Stimulated activated CD8-positive, alpha-beta memory T cell treated with anti-CD3 and anti-CD28 coated beads, Interleukin-2, amount 100 ng/mL, for 1 hour (primary cell): ENCODE measurements at places on chromosomes 6 and 20.

DNA sequence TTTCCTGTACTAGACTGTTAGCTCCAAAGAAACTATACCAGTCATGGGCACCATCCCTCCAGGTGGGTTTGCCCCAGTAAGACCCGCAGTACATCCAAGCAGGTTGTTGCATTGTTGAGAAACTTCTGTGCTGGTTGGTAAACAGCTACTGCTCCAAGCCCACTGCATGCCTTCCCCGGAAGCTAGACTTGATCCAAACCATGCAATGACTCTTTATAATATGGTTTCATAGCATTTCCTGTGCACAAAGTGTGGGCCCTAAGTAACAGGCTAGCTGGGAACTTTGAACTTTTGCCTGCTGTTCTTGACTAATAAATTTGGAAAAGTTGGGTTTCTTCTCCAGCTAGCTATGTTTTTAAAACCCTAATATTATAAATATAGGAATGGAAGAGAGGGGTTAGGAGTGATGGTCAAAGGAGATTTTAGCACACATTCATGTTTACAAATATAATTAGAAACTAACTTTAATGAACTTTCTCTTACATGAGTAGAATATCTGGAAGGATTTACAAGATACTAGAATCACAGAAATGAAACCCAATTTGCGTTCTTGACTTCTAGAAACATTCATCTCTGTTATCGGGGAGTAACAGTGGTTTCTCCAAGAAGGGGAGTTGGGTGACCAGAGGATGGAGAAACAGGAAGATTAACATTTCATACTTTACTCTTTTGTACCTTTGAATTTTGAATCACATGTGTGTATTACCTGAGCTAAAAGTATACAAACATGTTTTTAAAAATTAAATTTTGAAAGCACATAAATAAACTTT, 51.7 kb downstream of the GFOD1 start:
- DNase-seq, result no peak

DNA sequence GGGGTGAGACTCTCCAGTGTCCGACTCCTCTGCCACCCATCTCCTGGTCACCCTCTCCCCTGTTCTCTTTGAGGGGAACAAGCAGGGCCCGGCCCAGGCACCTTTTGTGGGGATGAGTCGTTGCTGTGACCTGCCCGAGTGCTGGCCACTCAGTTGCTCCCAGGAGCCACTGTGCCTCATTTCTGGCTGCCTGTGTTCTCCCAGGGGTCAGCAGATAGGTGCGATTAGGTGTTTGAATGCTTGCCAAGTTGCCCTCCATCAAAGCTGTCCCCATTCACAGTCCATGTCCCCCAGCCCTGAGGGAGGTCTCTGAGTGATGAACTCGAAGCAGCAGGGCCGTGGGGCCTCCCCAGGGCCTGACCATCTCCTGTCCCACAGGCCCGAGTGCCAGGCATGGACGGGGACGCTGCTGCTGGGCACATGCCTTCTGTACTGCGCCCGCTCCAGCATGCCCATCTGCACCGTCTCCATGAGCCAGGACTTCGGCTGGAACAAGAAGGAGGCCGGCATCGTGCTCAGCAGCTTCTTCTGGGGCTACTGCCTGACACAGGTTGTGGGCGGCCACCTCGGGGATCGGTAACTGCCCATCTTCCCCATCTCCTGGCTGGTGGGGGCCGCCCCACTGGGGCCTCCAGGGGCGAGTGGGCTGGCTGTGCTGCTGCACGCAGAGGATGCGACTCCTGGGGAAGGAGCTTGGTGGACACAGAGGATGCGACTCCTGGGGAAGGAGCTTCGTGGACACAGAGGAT, 4.1 kb downstream of the SLC17A9 start:
- no peak for DNase-seq

DNA sequence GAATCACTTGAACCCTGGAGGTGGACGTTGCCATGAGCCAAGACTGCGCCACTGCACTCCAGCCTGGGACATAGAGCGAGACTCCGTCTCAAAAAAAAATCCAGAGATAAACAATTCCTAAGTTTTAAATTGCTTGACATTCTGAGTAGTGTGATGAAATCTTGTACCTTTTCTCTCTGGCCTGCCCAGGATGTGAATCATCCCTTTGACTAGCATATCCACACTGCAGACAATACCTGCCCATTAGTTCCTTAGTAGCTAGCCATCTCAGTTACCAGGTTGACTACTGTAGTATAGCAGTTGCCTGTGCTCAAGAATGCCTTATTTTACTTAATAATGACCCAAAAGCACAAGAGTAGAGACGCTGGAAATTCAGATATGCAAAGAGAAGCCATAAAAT, 2.8 kb downstream of the ZFP57 start:
- DNase-seq, result no peak

GRCh38 chr20:19609642-19610223, 148.3 kb upstream of the RIN2 start:
- DNase-seq, result no peak

DNA sequence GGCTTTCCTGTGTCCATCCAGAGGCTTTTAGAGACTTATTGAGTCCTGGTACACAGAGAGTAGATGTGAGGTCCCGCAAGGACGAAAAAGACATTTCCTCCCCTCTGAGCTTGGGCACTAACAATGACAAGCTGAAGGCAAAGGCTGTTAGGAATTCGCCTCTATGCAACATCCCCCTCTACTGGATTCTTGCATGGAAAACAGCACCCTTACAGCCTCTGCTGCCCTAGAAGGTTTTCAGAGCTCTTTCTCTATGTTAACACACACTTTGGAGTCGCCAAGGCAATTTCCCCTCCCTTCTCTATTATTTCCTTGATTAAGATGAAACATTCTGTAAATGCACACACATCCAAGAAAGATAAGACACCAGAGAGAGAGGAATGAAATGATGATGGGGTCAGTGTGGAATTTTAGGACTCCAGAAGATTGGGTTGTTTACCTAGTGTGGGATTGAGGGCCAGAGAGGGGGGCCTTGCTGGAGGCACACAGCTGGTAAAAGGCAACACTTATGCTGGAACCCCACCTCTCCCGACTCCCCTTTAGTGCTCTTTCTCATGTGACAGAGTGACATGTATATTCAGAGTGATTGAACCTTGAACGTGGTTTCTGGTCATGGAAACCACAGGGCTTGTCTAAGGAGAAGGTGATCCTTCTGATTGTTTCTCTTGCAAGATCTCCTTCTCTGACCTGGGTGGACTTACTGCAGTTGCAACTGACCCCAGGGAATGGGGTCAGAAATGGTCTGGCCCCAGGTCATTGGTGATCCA, 300.7 kb downstream of the CLIC5 start:
- DNase-seq, result peak; percentile 9

- no peak for DNase-seq
Observed at GRCh38 chr6:551829-552350, 105.0 kb downstream of the HUS1B start.

GRCh38 chr6:39785281-39785680, 6.9 kb upstream of the DAAM2 start:
- DNase-seq, result no peak

DNA sequence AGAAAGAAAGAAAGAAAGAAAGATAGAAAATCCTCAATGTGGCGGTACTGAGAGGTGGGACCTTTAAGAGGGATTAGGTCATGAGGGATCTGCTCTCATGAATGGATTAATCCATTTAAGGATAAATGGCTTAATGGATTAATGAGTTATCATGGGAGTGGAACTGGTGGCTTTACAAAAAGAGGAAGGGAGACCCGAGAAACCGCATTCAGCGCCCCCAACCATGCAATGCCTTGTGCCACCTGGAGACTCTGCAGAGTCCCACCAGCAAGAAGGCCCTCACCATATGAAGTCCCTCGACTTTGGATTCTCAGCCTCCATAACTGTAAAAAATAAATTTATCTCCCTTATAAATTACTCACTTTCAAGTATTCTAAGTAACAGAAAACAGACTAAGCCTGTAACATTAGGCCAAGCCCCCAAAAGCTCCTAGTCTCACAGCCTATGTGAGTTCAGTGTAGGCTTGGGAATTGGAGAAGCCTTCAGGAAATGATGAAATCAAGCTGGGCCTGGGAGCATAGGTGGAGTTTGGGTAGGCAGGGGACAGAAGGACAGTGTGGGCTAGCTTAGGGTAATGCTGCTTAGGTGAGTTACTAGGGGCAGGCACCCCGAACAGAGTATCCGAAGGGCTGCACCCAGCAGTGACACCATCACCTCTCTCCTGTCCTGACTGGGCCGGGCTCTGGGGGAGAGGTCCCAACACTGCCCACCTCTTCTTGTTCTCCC, 36.2 kb upstream of the RNF24 start:
- no peak for DNase-seq

GRCh38 chr20:33681728-33682353, 4.3 kb downstream of the E2F1 start:
- DNase-seq, result no peak

DNA sequence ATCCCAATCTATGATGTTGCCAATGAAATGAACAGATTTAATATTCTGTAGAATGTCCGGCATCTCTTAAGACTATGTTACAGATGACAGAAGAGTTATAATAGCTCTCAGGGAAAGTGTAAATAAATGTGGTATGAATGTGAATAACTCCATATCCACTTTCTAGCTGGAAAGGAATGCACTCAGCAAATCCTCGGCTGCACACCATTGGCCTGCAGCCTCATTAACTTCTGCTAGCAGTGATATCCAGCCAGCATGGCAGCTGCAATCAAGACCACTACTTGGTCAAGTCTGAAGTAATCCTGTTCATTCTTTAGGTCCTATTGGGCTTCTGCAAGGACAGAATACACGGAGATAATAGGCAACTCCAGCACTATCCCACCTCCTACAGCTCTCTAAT, 17.3 kb upstream of the MICA start:
- DNase-seq, result no peak

DNA sequence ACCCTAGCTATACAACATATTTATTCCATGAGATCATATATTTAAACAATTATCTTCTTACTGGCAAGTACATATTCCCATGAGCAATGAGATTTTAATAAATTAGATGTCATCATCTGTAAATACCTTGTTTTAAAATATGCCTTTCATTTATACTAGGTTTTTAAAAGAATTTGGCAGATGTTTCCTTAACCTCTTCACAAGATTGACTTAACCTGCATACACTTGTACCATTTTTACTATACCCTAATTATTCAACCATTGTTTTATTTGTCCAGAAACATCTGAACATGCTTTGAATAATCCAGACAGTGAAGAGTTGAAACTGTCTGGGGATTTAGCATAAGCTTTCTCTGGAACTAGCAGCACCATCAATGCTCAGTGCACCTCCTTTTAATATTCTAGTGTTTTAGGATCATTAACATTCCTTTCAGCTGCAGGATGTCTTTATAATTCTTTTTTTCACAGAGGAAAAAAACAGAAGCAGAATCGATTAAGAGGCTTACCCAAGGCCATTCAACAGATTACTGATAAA, 188.0 kb upstream of the TENT5A start:
- no peak for DNase-seq

GRCh38 chr20:47456041-47456537, 45.6 kb upstream of the NCOA3 start:
- DNase-seq, result no peak

DNA sequence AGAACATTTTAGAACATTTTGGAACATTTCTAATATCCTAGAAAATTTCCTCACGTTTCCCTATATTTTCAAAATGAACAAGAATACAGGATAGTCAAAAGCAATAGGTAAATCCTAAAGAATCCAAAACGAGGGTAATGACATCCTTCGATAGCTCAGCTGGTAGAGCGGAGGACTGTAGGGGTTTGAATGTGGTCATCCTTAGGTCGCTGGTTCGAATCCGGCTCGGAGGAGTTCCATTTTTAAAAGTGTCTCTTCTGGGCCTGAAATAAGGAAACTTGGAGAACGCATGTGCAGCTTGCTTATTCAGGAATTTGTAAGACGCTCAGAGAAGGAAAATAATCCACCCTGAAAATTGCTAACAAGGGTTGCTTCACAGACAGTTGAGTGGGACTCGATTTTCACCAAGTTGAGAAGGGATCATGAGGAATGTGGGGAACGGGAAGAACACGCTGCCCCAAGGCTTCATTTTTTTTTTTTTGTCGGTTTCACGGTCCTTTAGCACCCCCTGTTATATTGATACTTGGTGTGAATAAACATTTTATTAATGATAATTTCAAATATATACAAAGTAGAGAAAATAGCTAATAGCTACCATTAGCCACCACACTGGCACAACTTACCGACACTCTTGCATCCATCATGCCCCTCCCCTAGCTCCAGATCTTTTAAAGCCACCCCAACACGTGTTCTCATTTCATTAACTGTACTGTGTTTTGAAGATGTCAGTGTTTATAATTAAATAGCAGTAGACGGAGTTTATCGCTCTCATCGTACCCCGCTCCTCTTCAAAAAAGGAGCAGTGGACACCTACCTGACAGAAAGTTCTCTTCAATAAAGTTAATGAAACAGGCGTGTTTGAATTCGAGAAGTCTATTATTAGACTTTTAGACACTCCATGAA, 1.8 kb upstream of the ABT1 start:
- no peak for DNase-seq

DNA sequence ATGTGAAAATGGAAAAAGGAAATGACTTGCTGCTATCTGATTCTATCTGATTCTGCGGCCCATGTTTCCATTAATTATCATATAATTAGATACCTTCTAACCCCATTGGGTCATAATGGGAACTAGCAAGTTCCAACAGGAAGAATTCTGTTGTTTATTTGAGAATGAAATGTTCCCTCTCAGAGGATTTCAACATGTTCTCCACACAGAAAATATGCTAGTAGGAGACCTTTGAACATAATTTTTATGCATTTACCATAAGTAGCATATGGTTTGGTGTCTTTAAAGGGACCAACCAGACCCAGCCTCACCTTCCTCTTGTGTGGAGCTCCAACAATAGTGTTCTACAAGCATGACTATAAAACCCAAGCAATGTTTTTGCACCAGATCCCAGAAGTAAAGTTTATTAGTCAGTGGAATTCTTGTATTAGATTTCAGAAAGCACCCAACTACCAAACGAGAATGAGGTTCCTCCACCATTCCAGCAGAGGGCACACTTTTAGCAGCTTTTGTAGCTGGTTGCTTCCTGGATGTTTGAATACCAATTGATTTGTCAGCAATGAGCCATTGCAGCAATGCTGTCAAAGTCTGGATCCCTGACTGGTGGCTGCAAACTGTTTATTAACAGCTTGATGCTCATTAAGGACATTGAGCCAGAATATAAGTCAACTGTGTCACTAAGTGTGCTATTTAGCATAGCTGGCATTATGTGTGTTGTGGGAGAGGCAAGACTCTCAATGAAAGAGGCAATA, 143.6 kb upstream of the GJE1 start:
- no peak for DNase-seq

GRCh38 chr6:44906761-44907160, 421.4 kb upstream of the RUNX2 start:
- no peak for DNase-seq

- DNase-seq, result no peak
Observed at GRCh38 chr6:30819297-30819917, 64.9 kb upstream of the DDR1 start.

DNA sequence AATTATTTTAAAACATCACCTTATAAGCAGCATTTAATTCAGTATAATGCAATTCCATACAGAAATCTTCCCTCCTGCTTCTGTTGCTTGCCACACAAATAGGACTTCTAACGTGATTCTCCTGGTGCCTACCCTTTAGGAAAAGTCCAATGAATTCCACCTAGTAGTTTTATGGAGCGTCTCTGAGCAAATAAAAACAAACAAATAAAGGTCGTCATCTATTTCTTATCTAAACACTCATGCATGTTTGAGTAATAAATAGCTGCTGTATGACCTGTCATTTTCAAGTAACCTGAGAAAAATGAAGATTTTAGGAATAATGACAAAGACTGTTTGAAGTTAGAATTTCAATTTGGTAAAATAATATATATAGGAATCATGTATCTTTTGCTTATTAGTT, 102.7 kb downstream of the BMP5 start:
- DNase-seq, result no peak

- no peak for DNase-seq
Observed at GRCh38 chr20:36465109-36466080, 75.9 kb upstream of the MYL9 start.
